Activated naive CD4-positive, alpha-beta T cell (primary cell): ENCODE measurements at places on chromosomes 12 and 14.

DNA sequence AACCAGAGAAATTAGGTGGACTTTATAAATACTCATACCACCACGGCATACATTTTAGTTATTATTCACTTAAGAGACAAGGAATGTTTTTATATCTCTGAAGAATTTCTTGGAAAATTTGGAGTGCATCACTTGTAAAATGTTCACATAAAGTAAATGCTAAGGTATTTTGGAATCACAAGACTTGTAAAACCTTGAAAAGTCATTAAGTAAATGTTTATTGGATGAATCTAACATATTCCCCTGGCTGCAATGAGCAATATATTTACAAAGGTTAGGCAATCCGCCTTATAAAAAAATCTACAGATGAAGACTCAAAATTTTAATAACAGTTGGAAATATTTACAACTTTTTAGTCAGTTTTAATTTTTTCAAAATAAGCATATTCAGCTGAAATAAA lies 287.4 kb upstream of the ALG10 start:
- DNase-seq: no peak

- no peak for DNase-seq
Measured at GRCh38 chr12:75389061-75389460, 1.8 kb upstream of the GLIPR1L2 start.

DNA sequence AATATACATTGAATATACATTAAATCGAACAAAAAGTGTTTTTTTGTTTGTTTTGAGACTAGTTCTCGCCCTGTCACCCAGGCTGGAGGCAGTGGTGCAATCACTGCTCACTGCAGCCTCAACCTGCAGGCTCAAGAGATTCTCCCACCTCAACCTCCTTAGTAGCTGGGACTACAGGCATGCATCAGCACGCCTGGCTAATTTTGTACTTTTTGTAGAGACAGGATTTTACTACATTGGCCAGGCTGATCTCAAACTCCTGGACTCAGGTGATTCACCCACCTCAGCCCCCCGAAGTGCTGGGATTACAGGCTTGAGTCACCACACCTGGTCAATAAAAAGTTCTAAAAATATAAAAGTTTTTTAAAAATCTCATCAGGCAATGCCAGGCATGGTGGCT lies 10.2 kb upstream of the RNF212B start:
- no peak for DNase-seq

DNA sequence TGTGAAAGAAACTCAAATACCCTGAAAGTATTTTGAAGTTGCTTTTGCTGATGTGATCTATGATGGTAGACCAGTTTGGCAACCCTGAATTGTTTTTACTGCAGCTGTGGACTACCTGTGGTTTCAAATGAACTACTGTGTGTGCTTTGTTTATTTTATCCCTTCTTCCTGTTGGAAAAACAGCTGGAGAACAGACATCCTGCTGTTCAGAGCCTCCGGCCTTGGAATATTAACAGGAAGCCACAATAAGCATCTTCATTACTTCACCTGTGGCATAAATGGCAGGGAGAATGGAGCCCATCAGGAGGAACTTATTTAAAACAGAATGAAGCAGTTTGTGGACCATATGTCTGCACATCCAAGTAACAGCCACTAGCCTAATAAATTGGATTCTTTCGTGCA lies 104.8 kb downstream of the DUSP6 start:
- DNase-seq: no peak

DNA sequence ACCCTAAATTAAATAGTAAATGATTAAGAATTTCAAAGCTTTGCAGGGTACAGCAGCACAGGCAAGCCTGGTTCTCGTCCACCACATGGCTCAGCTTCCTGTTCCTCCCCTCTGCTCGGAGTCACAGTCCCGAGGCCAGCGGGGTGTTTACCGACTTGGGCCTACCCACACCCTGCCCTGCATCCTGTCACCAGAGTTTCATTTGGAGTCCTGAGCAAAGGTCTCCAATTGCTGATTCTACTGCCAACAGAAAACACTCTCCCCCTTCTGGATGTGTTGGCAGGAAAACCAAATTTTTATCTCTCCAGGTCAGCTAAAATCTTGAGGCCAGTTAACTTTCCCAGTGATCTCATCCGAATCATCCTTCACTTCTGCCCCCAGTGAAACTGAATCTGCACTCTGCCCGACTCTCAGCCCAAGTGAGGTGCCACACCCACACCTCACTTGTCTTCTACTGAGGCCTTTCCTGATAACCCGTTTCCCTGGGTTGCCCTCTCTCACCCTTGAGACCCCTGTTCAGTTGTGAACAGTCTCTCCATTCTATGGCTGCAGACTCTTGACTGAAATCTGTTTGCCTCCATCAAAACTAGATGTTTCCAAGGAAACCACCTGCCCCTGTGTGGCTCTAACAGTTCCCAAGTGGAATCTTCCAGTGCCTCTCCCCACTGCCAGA lies 71.2 kb downstream of the VCPKMT start:
- DNase-seq: peak; percentile 48

DNA sequence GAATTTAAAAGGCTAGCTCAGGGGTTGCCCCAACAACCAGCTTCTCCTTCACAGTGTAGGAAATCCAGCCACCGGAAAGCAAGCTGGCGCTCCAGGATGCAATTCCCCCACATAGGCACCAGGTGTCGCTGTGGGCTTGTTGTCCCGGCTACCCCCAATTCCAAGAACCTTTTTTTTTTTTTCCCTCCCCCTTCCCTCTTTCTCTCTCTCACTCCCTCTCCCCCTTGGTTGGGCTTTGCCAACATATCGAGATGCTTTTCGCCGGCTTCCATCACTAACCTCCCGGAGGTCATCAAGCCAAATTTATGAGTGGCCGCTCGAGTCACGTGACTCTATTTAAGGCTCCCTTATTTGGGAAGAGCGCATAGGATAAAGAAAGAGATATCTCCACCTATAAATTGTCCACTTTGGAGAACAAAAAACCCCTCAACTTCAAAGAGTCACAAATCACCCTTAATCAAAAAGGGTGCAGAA lies at the start of gene HOXC5:
Gene HOXC5, plus strand, starts transcription at position 424 of the 474 bp plus-strand sequence. CDS start 73 bp downstream, outside the sequence.
- DNase-seq: peak; percentile 16

DNA sequence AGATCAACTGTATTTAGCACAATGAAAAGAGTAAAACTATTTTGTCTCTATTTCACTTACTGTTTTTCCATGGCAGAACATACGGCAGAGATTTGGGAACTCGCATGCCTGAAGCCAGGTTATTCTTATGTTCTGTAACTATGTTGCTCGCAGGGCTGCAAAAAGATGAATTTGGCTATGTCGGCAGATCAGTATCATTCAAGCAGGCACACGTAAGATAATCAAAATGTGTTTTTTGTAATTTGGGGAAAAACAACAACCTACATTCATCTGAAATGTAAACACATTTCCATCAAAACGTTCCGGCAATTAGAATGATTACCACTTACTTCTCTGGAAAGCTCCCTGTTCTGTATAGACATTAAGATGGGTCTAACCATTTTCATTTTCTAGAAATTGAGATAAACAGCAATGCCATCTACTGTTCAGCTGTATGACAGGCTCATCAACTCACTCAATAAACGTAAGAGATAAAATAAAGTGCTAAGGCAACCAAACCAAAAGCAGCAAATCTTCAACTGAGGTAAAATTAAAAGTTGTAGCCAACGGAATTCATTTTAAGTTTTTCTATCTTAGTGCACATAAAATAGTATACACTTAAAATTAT lies 13.0 kb downstream of the GTSF1 start:
- no peak for DNase-seq

GRCh38 chr14:26522967-26523366 lies 74.9 kb downstream of the NOVA1 start:
- DNase-seq: no peak

GRCh38 chr12:113896194-113896593 lies 69.9 kb downstream of the RBM19 start:
- DNase-seq: no peak
